ENCODE measurements at places on chromosomes 5 and 9.

GRCh38 chr5:175894793-175895192 is 23.4 kb downstream of the CPLX2 start:
- peak; percentile 44 for DNase-seq

GRCh38 chr9:115758441-115758840 is 395.1 kb upstream of the PAPPA start:
- DNase-seq: no peak

DNA sequence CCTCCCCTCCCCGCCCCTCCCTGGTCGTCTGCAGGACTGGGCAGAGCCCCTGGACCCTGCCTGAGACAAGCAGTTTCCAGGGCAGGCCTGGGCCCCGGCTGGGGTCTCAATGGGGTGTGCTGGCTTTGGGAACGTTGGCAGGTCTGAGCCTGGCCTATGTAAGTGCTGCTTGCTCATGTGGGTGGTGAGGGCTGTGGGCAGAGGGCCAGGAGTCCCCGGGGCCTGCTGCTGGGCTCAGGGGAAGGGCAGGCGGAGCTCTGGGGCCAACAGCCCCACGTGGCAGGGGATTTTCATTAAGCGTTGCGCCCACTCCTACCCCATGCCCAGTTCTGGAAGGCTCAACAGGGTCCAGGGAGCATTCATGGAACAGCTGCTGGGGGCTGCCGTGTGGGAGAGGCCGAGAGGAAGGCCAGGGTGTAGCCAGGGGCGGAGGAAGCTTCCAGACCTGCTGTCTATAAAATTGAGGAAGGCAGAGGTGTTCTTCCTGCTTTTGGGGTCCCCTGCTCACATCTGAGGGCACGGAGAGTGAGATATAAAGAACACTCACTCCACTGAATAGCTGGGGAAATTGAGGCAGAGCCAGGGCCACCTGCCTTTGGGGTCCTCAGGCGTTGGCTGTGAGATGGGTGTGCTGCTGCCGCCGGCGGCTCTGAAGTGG is 32.5 kb downstream of the RXRA start:
- DNase-seq: peak; percentile 63

- DNase-seq: no peak
These were observed 12.0 kb downstream of the TTC1 start for GRCh38 chr5:160020964-160021363.

GRCh38 chr5:126998201-126998631 is 32.1 kb downstream of the MARCHF3 start:
- no peak for DNase-seq

DNA sequence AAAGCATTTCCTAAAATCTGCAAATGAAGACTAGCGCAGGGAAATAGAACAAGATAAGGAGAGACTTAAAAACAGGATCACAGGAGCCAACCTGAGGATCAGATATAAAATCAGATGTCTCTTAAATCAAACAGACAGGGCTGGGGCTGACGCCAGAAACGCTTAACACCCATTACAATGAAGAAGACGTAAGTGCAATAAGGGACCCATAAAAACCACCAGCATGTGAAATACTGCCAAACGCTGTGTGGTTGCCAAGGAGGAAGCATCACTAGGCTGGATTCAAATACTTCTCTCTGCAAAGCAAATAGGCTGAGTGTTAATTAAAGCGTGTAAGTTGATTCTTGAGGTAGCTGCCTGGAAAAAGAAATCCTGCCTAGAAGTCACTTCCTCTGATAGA is 74.4 kb upstream of the ATP10B start:
- DNase-seq: peak; percentile 4

DNA sequence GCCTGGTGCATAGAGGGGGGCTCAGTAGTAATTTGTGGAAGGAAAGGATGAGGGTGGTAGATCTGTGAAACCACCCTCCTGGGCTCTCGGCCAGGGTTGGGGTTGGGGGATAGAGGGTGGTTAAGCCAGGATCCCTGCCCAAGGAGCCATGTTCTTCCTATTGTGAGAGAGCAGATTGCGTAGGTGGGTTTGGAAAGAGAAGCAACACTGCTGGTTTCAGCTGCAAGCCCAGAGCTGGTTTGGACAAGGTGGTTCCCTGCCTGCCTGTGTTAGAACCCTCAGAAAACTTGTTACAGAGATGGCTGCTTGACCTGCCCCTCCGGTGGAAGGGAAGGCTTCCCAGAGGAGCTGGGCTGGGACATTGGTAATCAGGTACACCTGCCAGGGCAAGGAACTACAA is 131.2 kb upstream of the HAND1 start:
- DNase-seq: no peak

GRCh38 chr5:10923310-10923709 is 162.3 kb upstream of the DAP start:
- DNase-seq: no peak

DNA sequence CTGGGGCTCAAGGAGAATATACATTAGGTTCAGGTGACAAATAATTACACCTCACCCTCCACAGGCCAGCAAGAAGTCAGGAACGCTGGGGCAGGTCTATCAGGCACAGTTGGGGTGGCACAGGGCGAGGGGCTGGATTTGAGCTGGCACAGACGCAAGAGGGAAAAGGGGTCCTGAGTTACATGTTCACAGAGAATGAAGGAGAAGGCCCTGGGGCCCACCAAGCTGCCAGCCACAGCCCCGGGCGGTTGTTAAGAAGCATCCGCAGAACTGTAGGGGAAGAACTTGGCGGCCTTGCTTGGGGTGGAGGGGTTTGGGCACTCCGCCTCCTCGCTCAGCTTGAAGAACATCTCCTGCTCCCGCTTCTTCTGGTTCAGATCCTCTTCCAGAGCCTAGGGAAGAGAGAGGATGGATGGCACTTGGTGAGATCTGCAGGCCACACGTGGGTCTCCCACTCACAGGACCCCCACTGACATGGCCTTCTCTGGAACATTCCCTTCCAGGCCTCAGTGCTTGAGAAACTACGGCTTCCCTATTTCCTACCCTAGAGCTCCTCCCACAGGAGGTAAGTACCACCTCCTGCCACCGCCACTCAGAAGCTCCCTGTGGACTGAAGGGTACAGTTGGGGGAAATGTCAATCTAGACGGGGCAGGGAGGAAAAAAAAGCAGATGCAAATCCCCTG is 38.3 kb upstream of the FBXW11 start:
- peak; percentile 38 for DNase-seq

- no peak for DNase-seq
These were observed 197.0 kb downstream of the ALDH1A1 start for GRCh38 chr9:72755836-72756235.

DNA sequence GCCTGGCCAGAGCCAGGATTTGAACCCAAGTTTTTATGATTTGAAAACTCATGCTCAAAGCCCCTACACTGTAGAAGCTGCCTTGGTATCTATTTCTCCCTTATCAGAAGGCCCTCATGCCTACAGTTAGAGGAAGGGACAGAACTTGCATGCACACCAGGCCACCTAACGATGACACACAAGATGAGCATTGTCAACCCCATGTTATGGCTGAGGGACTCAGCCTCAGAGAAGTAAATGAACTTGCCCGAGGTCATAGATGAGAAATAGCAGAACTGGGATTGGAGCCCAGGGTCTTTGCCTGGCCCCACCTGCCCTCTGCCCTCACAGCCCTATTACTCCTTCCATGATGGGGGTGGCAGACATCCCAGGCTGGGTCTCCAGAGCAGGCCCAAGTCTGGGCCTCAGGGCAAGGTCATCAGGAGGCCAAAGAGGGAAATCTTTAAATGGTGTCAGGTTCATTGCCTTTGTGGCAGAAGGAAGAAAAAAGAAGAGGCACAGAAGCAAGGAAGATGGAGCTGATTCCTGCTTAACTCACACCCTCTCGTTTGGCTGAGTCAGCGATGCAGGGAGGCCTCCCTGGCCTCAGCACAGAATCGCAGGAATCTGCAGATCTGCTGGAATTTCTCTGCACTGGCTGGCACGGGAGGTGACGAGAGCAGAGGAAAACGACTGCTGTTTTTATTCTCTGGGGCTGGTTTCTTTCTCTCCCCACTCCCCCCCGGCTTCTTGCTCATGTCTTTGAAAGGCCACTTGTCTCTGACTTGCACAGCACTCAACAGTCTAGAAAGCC is 20.6 kb upstream of the CRB2 start:
- no peak for DNase-seq

DNA sequence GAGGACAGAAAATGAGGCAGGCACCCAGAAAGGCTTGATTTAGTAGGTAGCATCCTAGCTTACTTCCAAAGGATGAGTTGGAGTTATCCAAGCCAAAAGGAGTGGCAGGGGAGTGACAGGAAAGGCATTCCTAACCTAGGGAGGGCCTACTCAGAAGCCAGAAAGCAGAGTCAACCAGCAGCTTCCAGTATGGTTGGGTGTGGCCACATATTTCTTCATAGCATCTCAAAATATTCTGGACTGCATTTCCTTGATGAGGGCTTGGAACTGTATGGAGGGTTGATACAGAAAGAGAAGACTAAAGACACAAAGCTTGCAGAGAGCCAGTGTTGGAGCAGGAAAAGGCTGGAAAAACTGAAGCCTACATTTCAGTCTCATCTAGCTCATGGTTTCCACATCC is 656.8 kb upstream of the DMAC1 start:
- DNase-seq: no peak

DNA sequence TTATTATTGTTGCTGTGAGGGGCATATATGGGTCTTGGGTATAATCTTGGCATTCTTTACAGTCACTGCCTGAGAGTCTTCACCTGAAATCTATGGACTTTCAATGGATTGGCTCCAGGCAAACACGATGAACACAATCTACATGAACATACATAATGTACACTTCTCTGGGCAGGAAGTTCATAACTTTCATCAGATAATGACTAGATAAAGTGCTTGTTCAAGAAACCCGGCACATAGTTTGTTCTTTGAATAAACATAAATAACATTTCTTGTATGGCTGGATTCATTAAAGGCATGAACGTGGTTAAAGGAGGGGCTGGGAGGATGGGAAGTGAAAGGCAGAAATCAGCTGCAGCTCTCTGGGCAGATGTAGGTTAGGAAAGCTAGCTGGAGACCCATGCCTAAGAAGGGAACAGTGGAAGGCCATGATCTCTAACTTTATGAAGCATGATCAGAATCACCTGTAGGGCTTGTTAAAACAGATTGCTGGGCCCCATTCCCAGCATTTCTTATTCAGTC is 306.9 kb upstream of the EFNA5 start:
- DNase-seq: no peak

DNA sequence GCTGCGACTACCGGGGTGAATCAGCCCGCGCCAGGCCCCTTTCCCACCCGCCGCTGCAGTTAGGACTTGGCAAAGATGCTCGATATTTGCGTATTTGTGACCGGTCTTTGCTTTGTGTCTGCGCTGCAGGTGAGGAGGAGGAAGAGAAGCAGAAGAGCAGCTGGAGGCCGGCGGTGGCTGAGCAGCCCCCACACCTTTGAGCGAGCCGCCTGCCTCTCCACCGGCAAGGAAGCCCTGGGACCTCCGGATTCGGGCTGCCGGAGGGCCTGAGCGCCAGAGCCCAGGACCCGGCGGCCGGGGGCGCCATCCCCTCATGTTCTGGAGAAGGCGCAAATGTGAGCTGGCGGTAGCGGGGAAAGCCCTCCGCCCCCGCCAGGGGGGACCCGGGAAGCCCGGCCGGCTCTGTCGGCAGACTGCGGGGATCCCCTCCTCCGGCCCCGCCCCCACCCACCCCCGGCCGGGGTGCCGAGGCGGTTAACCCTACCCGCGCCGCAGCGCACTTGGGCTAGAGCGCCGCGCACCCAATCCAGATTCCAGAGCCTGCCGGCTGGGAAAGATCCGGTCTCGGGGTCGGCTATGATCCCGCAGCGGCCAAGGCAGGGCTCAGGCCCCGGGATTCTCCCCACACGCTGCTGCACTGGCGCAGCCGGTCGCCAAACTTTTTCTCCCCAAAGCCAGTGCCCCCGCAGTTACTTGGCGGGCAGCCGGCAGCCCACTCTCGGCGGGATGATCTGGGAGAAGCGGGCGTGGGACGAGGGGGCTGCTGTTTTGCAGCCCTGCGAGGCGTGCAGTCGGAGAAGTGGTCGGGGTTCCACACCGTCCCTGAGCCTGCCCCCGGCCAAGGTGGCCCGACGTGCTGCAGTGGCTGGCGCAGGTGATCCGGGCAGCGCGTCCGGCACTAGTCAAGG is 800 bp upstream of the KCNN2 start:
- no peak for DNase-seq

GRCh38 chr9:34463098-34463900 is 4.7 kb downstream of the DNAI1 start:
- DNase-seq: peak; percentile 57

- no peak for DNase-seq
These were observed 406.2 kb upstream of the ZNF608 start for GRCh38 chr5:125152461-125153189.

DNA sequence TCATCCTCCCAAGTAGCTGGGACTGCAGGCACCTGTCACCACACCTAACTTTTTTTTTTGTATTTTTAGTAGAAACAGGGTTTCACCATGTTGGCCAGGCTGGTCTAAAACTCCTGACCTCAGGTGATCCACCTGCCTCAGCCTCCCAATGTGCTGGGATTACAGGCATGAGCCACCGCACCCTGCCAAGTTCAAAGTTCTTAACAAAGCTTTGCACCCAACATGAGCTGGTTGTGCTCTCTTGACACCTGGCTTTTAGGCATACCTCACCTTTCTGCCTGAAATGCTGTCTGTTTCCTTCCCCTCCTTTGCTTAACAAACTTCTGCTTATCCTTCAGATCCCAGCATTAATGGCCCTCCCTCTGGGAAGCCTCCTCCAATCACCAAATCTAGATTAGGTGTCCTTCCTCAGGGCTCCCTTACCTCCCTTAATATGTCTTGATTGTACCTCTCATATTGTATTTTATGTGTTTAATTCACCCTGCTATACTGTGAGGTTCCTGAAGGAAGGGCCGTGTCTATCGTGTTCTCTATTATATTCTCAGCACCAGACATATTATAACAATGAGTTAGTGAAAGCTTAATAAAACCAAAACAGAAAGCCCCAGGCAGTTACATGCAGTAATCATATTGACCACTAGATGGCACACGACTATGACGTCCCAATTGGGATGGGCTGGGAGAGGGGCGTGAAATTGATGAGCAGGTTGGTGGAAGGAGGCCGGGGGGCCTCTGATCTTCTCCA is 62.9 kb upstream of the PPARGC1B start:
- peak; percentile 62 for DNase-seq

- no peak for DNase-seq
These were observed 408.1 kb upstream of the ZNF608 start for GRCh38 chr5:125154301-125155110.

DNA sequence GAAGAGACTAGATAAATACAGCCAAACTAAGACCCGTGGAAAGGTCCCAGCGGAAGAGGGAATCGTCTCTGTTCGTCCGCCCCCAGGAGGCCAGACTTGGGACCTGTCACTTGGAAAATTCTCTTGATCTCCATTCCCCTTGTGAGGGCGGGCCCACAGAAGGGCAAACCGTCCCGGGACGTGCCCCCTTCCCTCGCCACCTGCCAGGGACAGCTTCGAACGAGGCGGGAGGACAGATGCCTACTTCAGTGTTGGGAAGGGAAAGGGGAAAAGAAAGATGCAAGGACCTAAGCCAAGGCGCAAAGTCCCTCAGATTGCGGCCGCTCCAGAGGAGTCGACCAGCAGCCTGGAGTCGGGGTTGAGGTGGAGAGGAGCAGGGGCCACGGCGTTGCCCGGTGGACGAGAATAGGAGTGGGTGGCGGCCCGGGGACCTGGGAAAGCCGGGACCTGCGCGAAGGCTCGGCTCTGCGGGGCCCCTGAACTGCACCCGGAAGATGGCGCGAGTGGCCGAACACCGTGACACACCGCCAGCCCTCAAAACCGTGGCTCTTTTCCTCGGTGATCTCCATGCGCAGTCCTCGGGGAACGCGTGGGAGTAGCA is 4.4 kb upstream of the EBF1 start:
- no peak for DNase-seq

GRCh38 chr5:150538007-150538917 is 30.3 kb downstream of the NDST1 start:
- peak; percentile 16 for DNase-seq
